Non-pigmented ciliary epithelial cell (primary cell): ENCODE measurements at places on chromosomes 13 and 19.

GRCh38 chr19:17468302-17469091 is 1.8 kb upstream of the SLC27A1 start:
- DNase-seq: no peak

GRCh38 chr19:2340496-2341243 is 12.2 kb downstream of the SPPL2B start:
- no peak for DNase-seq

DNA sequence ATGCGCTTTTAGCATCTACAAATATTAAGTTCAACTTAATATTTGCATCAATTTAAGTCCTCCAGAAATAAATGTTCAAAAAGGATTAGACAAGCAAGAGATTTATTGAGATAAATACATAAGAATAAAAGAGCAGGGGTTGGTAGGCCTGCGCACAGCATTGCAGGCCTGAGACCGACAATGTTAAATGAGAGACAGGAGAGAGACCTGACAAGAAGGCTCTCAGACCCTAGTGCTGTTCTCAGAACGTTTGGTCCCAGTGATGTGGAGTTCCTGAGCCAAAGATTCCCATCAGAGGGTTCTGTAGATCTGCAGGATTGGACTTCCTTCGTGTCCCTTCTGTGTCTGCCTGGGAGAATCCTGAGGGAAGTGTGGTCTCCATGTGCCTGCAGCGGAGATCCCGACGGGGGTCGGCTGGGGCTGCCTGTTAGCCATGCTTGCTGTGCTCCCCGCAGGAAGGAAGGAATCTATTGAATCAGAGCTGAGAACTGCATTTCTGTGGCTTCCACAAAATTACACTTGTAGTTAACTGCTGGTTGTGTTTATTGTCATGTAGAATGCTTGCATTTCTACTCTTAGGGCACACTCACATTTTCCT is 369.9 kb upstream of the SLC10A2 start:
- DNase-seq: no peak

GRCh38 chr13:44189085-44189484 is 184.5 kb upstream of the SERP2 start:
- DNase-seq: no peak

GRCh38 chr19:48683349-48683748 is 10.5 kb upstream of the NTN5 start:
- DNase-seq: no peak

GRCh38 chr13:36530861-36531590 is 98.7 kb downstream of the CCNA1 start:
- DNase-seq: no peak

- DNase-seq: no peak
Observed at GRCh38 chr13:37869756-37870488, at the start of gene TRPC4. Gene TRPC4 (minus strand): TSS chr13:37869772. CDS start chr13:37783333, 86,439 bp downstream.

GRCh38 chr13:70723732-70724131 is 615.5 kb upstream of the KLHL1 start:
- no peak for DNase-seq

- no peak for DNase-seq
Observed at GRCh38 chr13:23554000-23554399, 16.2 kb upstream of the TNFRSF19 start.

DNA sequence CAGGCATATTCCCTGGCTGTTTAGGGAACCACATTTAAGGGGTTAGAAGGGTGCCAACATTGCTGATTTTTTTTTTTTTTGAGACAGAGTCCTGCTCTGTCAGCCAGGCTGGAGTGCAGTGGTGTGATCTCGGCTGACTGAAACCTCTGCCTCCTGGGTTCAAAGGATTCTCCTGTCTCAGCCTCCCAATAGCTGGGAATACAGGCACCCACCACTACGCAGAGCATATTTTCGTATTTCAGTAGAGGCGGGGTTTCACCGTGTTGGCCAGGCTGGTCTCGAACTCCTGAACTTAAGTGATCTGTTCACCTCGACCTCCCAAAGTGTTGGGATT is 7.8 kb upstream of the CRX start:
- no peak for DNase-seq

DNA sequence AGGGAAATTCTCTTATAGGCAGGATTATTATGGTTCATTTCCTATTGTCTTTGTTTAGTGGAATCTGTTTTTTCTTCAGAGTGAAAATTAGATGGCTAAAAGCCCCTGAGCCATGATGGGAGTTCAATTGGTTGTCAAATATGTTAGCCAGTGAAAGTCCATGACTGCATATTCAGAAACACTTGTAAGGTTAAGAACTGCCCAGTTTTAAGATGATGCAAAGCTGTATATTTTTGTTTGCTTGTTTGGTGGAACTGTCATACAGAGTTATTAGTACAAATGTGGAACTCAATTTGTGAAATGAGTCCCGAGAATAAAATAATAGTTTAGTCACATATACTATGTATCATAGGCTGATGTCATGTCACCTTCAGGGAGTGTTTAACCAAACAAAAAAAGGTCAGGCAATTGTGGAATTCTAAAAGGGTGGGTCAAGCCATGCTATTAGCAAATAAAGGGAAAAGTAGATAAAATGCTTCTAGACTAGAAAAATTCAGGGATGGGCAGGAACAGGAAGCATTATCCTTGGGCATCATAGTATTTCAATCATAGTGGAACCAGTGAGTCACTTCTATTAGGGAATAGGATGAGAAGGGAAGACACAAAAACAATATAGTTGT is 248.3 kb upstream of the SLITRK1 start:
- no peak for DNase-seq

DNA sequence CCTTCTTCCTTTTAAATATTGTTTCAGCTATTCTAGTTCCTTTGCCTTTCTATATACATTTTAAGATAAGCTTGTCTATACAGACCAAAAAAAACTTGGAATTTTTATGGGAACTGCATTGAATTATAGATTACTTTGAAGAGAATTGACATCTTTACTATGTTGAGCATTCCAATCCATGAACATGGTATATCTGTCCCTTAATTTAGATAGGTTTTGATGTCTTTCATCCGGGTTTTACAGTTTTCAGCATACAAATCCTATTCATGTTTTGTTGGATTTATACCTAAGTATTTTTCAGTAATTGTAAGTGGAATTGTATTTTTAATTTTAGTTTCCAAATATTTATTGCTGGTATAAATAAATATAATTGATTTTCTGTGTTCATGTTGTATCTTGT is 12.2 kb upstream of the IFNL1 start:
- no peak for DNase-seq

GRCh38 chr19:12757544-12758274 is 6.1 kb downstream of the BEST2 start:
- no peak for DNase-seq

- DNase-seq: no peak
Observed at GRCh38 chr19:33795370-33796163, 1.1 kb upstream of the KCTD15 start.
